ENCODE measurements at places on chromosomes 2 and 18. TPM values are rescaled to one million over a fixed set of nuclear protein-coding genes. Genes with fewer than 3 reads are reported as not detected.
A peak's percentile ranks its signal among the peaks of the same experiment; 100 is the strongest.

GRCh38 chr18:7945882-7946281 is 378.8 kb downstream of the PTPRM start:
- no peak for DNase-seq

- DNase-seq: no peak
These were observed 22.2 kb downstream of the SPAG16 start for GRCh38 chr2:213306316-213306942.

GRCh38 chr2:89763581-89764485 is 1072.4 kb downstream of the RPIA start:
- DNase-seq: no peak

DNA sequence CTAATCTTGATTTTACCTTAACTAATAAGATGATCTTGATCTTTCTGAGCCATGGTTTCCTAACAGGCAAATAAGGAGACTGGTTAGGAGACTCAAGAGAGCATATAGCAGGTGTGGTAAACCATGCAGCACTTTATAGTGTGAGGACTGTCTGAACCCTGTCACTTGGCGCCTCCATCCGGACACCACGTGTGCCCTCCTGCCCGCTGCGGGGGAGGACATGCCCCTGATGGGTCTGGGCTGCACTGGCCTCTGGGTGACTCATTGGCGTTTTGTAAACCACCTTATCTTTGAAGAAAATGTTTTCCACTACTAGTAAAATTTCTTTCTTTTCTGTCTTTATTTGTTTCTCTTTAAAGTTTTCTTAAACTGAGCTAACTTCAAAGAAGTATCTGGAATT is 131.1 kb downstream of the FMNL2 start:
- DNase-seq: no peak

DNA sequence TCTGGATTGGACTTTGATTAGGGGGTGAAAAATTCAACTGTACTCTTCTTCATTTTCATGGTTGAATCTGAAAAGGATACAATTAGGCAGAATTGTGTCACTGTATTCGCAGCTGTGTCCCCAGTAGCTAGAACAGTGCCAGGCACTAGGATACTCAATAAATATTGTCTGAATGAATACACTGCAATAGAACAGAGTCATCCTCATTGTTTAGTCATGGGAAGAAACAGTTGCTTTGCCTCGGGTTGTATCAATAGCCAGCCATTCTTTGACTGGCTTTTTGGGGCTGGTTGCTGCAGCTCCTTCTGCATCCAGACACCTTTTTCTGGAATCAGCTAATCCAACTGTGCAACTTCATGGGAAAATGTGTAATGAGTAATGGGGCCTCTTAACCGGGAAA is 18.1 kb upstream of the DYNC1I2 start:
- DNase-seq: no peak

DNA sequence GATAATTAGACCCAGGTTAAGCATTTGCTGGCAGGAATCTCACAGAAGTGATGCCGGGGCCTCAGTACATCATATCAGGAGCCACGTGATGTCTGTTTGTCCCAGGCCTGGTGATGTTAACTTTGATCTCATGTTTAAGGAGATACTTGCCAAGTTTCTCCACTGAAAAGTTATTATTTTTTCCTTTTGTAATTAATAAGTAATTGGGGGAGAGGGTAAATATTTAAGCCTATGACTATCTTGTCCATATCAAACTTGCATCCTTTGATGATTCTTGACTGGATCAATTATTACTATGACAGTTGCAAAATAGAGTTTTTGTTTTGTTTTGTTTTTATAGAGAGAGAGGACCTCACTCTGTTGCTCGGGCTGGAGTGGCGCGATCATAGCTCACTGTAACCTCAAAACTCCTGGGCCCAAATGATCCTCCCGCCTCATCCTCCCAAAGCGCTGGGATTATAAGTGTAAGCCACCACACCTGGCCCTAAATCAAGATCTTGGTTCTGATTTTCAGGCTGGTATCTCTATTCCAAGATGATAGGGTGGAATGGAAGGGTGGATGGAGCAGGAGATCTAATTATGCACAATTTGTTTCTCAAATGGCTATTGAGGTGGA is 46.4 kb downstream of the SLC4A1AP start:
- no peak for DNase-seq

DNA sequence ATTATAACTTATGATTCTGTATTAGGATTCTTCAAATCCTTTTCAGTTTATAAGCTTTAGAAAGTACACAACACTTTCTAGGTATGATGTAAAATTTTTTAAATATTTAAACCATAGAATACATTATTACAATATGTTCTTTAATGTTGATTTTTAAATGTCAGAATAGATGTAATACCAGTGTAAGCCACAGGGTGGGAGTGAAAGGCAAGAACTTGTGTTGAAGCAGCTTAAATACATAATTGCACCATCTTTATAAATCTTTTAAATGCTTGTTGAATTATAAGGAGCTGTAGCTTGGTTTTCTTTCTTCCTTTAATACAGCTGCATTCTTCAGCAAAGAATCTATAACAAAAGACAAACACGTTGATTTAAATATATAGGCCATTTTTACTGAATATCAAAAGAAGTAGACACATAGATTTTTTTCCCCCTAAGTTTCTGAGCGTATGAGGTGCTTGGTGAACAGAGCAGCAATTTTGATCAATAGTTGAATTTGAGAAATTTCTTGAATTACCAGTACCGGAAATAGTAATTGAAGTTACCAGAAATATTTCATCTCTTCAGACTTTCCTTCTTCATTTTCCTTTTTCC is 63.0 kb downstream of the TANK start:
- no peak for DNase-seq

- DNase-seq: no peak
These were observed 1.8 kb downstream of the AFF3 start for GRCh38 chr2:100140582-100140981.

DNA sequence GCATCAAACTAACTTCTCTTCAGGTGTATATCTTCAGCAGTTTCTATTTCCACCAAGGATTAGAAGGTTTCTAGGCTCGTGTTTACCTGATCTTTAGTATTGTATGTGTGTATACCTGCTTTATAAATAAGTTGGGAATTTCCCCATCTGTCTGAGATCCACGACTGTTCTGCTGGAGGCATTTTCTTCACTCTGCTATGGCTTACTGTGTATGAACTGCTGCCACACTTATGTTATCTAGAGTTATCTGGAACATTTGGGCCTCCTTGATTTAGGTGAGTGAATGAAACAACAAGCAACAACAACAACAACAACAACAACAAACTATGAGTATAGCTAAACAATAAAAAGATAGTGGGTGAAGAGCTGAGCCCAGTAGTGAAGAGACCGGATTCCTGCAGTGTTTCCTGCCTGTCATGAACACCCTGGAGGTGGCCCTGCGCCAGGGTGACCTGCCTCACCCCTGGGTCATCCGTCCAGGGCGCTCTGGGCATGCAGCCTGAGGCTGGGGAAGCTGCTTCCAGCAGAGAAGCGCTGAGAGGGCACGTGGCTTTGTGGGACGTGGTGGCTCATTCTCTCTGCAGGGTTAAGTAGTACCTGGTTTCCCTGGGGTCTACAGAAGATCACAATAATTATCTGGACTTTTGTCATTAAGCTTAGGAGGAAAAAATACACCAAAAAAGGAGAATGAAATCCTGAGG is 56.1 kb upstream of the GATA6 start:
- no peak for DNase-seq

DNA sequence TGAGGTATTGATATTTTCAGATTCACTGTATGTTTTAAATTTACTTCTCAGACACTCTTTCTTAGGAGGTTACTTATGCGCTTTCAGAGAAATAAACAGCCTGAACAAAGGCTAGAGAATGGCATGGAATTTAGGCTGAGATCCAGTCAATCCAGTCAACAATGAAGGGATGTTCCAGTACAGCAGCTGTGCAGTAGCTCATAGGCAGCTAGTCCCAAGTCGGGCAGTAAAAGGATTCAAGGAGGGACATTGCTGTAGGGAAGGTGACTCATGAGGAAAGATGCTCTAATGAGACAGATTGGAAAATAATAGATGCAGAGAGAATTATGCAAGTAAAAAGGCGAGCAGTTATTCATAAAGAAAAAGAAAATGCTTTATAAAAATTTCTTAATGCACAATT is 397.9 kb upstream of the RGPD4 start:
- DNase-seq: no peak

GRCh38 chr18:28030458-28030857 is 146.5 kb downstream of the CDH2 start:
- no peak for DNase-seq

DNA sequence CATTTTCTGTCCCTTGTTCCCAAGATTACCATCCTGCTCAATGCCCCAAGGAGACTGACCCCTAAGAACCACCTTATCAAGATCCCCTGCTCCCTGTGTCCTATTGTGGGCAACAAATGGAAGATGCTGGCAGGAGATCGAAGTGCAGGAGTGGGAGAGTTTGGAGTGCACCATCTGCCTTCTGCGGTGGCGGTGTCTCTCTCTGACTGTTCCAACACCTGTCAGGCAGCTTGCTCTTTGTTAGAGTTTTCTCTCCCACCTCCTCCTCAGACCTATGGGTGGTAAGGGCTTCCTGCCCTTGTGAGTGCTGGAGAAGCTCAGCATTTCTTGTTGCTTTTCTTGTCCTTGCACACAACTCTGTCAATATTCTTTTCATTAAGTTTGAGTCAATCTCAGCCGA is 64.1 kb upstream of the SPHKAP start:
- no peak for DNase-seq

GRCh38 chr2:109180786-109181185 is 51.8 kb downstream of the SH3RF3 start:
- no peak for DNase-seq

DNA sequence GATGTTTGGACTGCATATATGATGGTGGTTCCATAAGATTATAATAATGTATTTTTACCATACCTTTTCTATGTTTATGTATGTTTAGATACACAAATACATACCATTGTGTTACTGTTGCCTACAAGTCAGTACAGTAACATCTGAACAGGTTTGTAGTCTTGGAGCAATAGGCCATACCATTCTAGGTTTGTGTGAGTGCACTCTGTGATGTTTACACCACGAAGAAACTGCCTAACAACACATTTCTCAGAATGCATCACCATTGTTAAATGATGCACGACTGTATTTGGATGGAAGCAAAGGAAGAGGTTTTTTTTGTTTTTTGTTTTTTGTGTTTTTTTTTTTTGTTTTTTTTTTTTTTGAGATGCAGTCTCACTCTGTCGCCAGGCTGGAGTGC is 9.5 kb downstream of the DUSP19 start:
- no peak for DNase-seq

DNA sequence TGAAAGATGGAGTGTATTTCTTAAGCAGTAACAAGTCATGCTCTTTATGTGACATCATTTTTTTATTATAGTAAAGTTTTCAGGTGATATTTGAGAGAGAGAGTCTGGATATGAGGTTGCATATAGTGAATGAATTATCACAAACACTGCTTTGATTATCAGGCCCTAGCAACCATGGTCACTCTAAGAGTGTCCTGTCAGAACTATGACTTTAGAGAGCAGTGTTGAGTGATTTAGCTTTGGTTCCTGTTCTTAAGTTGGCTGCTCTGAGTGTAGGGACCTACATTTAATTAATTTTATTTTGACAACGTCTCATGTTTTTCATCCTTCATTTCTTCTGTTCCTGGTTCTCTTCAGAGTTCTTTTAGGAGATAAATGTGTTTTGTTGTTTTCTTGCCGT is 275.5 kb downstream of the KCNJ3 start:
- DNase-seq: no peak

GRCh38 chr2:37820471-37820986 is 104.6 kb upstream of the RMDN2 start:
- no peak for DNase-seq

DNA sequence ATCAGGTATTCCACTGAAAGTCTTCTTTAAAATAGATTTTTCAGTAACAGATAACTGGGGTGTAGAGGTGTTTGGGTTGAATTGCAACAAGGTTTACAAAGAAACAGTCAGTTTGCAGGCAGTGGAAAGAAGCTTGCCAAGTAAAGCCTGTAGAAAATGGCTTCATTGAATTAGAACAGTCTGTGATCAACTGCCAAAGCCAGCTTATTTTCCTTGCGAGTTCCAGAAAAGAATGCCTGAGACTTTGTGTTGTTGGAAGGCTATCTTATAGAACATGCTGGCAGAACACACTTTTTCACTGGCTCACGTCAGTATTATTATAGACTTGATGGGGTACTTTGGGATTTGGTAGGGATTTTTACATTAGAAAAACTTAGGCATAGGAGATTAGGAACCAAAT is 601.0 kb downstream of the XIRP2 start:
- DNase-seq: no peak

GRCh38 chr18:6920099-6920955 is 190.8 kb downstream of the ARHGAP28 start:
- DNase-seq: peak; percentile 57

GRCh38 chr2:218002845-218003180 is at the start of gene TNS1:
Gene TNS1 (minus strand): TSS chr2:218002995. CDS start chr2:218002872, 123 bp downstream.
- no peak for DNase-seq

DNA sequence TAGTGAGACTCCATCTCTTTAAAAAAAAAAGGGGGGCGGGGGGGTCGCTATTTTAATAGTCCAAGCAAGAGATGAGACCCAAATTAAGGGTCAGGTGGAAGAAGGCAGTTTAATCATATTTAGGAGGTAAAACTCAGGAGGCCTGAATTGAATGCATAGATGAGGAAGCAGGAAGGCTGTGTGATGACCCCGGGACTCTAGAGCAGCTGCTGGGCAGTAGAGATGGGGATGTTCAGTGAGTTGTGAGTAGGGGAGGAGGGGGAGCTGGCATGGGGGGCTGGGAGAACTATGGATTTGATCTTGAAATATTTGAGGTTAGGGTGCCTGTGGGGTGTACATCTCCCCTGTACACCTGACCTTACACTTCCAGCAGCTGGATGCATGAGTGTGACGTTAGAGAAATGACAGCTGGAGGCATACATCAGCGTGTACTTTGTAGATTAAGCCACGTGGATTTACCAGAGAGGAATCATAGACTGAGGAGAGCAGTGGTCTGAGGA is 41.0 kb downstream of the GALM start:
- DNase-seq: no peak

DNA sequence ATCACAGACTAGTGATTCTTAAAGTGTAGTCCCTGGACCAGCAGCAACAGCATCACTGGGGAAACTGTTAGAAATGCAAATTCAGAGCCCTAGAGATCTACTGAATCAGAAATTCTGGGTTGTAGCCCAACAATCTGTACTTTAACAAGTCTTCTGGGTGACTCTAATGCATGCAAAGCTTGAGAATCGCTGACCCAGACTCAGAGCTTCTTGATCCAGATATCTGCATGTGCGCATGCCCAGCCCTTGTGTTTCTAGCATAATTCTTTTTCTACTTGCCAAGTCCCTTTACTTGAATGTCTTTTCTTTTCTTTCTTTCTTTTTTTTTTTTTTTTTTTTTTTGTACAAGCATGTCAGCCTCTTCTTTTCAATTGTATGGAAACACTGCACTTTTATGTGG is 60.4 kb downstream of the FIGN start:
- no peak for DNase-seq

PECR gene
- 6.5 TPM for total RNA-seq

CCDC141 gene
- 0.06 TPM for total RNA-seq

FAM237A gene
- total RNA-seq: not detected

EFR3B gene
- 1.5 TPM for total RNA-seq

FSHR gene
- total RNA-seq: not detected

DSC3 gene
- 2.0 TPM for total RNA-seq

C2orf81 gene
- 0.34 TPM for total RNA-seq

CFC1 gene
- total RNA-seq: not detected

SCN1A gene
- not detected for total RNA-seq

INPP5D gene
- total RNA-seq: 26.2 TPM

All from glomerular endothelial cell (primary cell).